NCI-H774 (cell line): ENCODE measurements at places on chromosomes 12 and 14.

DNA sequence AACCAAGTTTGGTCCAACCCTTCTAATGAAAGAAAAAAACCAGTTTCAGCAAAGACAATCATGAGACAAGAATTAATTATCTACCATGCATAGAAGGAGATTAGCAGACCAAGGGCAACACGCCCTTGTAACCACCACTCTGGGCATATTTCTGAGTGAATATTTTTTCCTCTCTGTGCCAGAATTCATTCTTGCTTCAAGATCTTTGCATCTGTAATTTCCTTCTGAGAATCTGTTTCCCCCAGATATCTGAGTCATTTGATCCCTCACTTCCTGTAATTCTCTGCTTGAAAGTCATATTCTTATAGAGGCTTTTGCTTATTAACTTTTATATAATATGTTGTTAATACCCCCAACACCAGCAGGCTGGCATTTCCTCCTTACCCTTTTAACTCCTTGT lies 243.7 kb downstream of the SLC16A7 start:
- no peak for DNase-seq

DNA sequence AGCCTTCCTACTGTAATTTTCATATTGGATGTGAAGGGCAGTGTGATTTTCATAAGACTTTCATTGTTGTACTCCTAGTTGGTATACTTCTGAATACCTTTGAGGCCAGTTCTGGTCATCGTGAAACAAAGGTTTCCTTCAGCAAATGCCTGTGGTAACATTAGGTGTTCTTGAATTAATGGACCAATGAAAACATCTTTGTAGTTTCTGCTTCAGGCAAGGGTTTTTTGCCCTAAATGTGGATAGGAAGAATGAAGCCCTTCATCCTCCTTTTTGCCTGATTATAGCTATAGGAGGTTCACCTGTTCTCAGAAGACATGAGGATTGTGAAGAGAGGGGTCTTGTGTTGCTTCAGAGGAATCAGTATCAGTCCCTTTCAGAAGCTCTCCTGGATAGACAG lies 60.7 kb downstream of the PTPN11 start:
- DNase-seq = no peak

- DNase-seq = no peak
Measured at GRCh38 chr12:93022603-93023340, 93.7 kb upstream of the EEA1 start.

GRCh38 chr12:22628228-22628627 lies 3.3 kb downstream of the ETNK1 start:
- DNase-seq = no peak

DNA sequence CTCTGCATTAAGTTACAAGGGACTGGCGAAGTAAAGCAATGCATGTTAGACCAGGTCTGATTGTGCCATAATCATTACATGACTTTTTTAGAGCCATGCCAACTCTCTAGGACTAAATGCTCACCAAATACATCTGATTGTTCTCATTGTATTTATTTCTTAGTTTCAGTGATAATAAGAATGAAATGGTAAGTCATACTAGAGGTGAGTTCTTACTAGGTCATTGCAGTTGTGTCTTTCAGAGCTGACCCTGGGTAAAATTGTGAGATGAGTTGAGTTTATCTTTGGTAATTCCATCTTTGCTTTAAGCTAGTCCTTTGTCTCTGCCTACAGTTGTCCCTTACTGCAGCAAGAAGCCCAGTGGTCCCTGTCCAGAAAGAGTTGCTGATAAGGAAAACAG lies 73.2 kb downstream of the PRKCH start:
- DNase-seq = no peak
